ENCODE measurements at places on chromosomes 1 and 21. TPM values are rescaled to one million over a fixed set of nuclear protein-coding genes. Genes with fewer than 3 reads are reported as not detected.

The ENO1 gene
- total RNA-seq = 925 TPM

The GUCA2B gene
- not detected for total RNA-seq

The DUSP23 gene
- 104 TPM for total RNA-seq

The SPRR1A gene
- not detected for total RNA-seq

The TMEM200B gene
- 25.4 TPM for total RNA-seq

The SPAG17 gene
- total RNA-seq = not detected

The AIRE gene
- total RNA-seq = not detected

The PTCH2 gene
- total RNA-seq = under 0.01 TPM

The IFFO2 gene
- 6.6 TPM for total RNA-seq

The C1orf50 gene
- total RNA-seq = 2.2 TPM

The DFFB gene
- total RNA-seq = 3.5 TPM

The ANXA9 gene
- total RNA-seq = 0.26 TPM

The SCAF4 gene
- 4.7 TPM for total RNA-seq

The SLAMF9 gene
- total RNA-seq = not detected

The ABCG1 gene
- total RNA-seq = 1.6 TPM

The PLOD1 gene
- total RNA-seq = 314 TPM

The PGLYRP3 gene
- total RNA-seq = not detected

All from pericardium fibroblast (primary cell).